ENCODE measurements at places on chromosomes 6 and 20. TPM values are rescaled to one million over a fixed set of nuclear protein-coding genes. Genes with fewer than 3 reads are reported as not detected.

The TRDN gene
- total RNA-seq = not detected

The MUC21 gene
- total RNA-seq = not detected

The PRRT1 gene
- 0.50 TPM for total RNA-seq

The LSM14B gene
- total RNA-seq = 32.3 TPM

The NKAPL gene
- total RNA-seq = not detected

The TNFRSF21 gene
- 0.47 TPM for total RNA-seq

The CITED2 gene
- 170 TPM for total RNA-seq

The GDAP1L1 gene
- total RNA-seq = not detected

The PDE7B gene
- 0.25 TPM for total RNA-seq

The GRIK2 gene
- not detected for total RNA-seq

The HLA-F gene
- total RNA-seq = 717 TPM

The ZHX3 gene
- 4.1 TPM for total RNA-seq

The SLC32A1 gene
- total RNA-seq = not detected

The ZNF343 gene
- 6.1 TPM for total RNA-seq

The MCHR2 gene
- not detected for total RNA-seq

The MRAP2 gene
- not detected for total RNA-seq

The GPRC6A gene
- not detected for total RNA-seq

The MYT1 gene
- total RNA-seq = not detected

The CALHM5 gene
- total RNA-seq = 0.65 TPM

The C2 gene
- 2.1 TPM for total RNA-seq

The PHACTR1 gene
- total RNA-seq = 11.1 TPM

The EPB41L1 gene
- total RNA-seq = 0.40 TPM

The SAMD10 gene
- total RNA-seq = 20.2 TPM

The DLK2 gene
- total RNA-seq = 0.25 TPM

The MEP1A gene
- not detected for total RNA-seq

The BTNL2 gene
- total RNA-seq = not detected

The SCUBE3 gene
- total RNA-seq = not detected

The ATP6V1G2 gene
- 1.4 TPM for total RNA-seq

The REM1 gene
- not detected for total RNA-seq

The EFCAB8 gene
- 0.32 TPM for total RNA-seq

The PPP1R11 gene
- 52.4 TPM for total RNA-seq

The SLC22A2 gene
- total RNA-seq = not detected

The CD24 gene
- total RNA-seq = 3.3 TPM

The OPN5 gene
- total RNA-seq = not detected

The PSORS1C1 gene
- not detected for total RNA-seq

The ECT2L gene
- not detected for total RNA-seq

The CAGE1 gene
- total RNA-seq = 0.60 TPM

The CCN5 gene
- total RNA-seq = not detected
